ENCODE measurements at places on chromosomes 12 and 14.

DNA sequence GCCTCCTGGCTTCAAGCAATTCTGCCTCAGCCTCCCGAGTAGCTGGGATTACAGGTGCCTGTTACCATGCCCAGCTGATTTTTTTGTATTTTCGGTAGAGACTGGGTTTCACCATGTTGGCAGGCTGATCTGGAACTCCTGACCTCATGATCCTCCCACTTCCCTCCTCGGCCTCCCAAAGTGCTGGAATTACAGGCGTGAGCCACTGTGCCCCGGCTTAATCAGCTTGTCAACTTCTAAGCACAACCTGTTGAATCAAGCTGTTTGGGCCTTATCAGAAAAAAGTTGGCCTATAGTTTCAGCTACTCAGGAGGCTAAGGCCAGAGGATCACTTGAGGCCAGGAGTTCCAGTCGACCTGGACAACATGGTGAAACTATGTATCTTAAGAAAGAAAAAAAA is 7.9 kb downstream of the MARK3 start:
- no peak for DNase-seq

GRCh38 chr12:51534216-51535074 is 56.6 kb upstream of the SCN8A start:
- no peak for DNase-seq

DNA sequence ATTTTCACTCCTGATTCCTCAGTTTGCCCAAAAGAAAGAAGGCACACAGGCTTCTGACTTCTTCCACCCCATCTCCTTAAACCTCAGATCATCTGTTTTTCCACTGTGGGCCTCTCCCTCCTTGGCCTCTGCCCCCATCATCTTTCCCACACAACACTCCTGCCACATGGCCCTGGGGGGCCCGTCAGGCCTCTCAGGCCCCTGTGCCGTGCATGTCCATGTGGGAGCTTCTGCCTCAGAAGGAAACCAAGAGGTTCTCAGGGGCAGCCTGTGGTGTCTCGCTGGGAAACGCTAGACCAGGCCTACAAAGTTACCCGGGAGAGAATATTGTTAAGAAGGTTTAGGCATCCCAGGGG is 8.0 kb downstream of the KLHL33 start:
- DNase-seq: no peak

DNA sequence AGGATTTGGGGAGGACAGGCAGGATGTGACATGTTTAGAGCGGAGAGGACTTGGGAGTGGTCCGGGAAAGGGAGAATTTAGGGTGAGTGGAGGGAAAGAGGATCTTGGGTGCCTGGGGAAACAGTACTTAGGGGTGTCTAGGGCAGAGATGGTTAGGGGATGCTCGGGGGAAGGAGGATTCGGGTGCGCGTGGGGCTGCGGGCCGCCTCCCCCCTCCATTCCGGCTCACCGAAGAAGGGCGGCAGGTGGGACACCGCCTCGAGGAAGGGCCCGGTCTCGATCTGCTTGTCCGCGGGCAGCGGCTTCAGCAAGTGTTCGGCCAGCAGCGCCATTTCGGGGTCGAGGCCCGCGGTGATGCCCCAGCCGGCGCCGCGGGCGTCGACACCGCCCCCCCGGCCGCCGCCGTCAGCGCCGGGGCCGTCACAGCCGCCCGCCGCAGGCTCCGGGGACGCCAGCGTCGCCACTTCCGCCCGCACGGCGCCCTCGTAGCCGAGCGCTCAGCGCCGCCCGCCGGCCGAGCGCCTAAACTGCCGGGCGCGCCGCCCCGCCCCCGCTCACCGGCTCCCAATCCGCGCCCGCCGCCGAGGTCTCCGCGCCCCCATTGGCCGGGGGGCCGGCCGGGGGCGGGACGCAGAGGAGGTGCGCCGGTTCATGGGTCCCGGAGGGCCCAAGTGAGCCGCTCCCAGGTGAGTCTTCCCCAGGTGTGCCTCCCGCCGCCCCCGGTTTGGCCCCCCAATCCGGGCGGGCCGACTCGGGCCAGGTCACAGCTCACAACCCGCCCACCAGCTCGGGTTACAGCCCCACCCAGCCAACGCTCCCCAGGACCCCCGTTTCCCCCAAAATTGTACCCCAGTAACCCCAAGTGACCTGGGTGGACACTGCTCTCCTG is at the start of gene GLTP:
Gene GLTP, minus strand, starts transcription at position 499 of the 889 bp plus-strand sequence. Its CDS starts 167 bp downstream, at position 332.
- DNase-seq: peak; percentile 58

DNA sequence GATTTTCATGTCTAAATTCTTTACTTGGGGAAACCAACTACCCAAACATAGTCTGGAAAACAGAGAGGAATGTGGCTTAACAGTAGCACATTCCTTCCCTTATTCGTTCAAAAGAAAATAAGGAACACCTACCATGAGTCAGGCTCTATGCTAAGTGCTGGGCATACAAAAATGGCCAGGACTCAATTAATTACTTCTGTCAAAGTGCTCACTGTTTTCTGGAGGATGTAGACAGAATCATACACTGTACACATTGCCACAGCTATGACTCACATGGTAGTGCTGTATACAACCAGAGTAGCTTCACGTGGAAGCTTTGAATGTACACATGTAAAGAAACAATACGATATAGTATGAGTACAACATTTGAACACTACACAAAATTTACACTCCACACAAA is 50.1 kb downstream of the SLC25A21 start:
- DNase-seq: no peak

GRCh38 chr14:38279572-38279971 is 23.7 kb upstream of the CLEC14A start:
- DNase-seq: no peak

- DNase-seq: no peak
These were observed 7.8 kb downstream of the PPP2R3C start for GRCh38 chr14:35114036-35114435.

GRCh38 chr12:101493556-101493955 is 18.4 kb downstream of the SPIC start:
- DNase-seq: no peak

GRCh38 chr14:90692061-90692460 is 124.2 kb downstream of the TTC7B start:
- no peak for DNase-seq

DNA sequence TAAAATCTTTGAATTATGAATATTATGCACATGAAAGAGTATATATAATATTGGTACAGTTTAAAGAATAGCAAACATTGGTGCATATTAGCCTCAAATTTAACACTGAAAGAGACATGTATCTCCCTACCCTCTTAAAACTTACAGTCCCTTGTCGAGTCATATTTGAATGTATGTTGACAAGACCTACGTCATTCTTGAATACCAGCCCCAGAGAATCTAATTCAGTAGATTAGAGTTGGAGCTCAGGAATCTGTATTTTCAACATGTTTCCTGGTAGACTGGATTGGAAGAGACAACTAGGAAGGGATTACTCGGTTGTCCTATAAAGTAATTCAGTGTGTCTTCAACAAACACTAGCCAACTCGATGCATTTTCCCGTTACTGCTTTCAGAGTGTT is 104.8 kb downstream of the PDE3A start:
- DNase-seq: no peak

GRCh38 chr12:12890543-12891079 is 751 bp upstream of the GPRC5A start:
- peak; percentile 89 for DNase-seq

- DNase-seq: no peak
These were observed 20.0 kb downstream of the RBMS2 start for GRCh38 chr12:56541631-56542030.

GRCh38 chr14:85175556-85175955 is 354.4 kb upstream of the FLRT2 start:
- DNase-seq: no peak

GRCh38 chr14:89303456-89304435 is 113.3 kb downstream of the FOXN3 start:
- DNase-seq: no peak

DNA sequence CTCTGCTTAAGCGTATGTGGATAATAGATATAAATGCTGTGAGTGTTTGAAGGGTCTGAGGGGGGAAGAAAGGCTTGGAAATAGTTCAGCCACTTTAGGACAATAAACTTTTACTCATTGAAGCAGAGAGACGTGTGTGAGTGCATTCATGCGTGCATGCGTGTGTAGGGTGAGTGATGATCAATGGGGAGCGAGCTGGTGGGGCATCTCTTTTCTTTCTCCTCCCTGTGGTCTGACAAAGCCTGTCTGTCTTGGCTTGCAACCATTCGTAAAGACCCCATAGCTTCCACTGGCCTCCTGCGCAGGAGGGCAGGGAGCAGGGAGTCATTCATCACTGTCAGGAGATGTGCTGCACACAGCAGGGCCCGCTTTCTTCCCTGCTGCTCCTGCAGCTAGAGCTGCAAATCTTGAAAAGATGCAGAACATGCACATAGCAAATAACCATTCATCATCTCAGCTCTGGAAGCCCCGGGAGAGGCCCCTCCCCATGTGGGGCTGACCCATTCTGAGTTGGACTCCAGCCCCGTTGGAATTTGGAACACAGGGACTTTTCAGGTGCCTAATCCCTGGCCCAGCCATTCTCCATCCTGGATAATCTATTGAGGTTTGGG is 223.2 kb downstream of the PPM1H start:
- no peak for DNase-seq

DNA sequence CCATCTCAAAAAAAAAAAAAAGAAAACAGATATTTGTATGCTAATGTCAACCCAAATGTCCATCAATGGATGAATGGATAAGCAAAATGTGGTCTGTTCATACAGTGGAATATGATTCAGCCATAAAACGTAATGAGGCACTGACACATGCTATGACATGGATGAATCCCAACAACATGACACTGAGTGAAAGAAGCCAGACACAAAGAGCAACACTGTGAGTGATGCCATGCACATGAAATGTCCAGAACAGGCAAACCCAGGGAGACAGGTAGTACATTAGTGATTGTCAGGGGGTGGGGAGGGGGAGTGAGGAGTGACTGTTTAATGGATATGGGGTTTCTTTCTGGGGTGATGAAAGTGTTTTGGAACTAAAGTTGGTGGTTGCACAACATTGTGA is 50.2 kb downstream of the ARL6IP4 start:
- no peak for DNase-seq

DNA sequence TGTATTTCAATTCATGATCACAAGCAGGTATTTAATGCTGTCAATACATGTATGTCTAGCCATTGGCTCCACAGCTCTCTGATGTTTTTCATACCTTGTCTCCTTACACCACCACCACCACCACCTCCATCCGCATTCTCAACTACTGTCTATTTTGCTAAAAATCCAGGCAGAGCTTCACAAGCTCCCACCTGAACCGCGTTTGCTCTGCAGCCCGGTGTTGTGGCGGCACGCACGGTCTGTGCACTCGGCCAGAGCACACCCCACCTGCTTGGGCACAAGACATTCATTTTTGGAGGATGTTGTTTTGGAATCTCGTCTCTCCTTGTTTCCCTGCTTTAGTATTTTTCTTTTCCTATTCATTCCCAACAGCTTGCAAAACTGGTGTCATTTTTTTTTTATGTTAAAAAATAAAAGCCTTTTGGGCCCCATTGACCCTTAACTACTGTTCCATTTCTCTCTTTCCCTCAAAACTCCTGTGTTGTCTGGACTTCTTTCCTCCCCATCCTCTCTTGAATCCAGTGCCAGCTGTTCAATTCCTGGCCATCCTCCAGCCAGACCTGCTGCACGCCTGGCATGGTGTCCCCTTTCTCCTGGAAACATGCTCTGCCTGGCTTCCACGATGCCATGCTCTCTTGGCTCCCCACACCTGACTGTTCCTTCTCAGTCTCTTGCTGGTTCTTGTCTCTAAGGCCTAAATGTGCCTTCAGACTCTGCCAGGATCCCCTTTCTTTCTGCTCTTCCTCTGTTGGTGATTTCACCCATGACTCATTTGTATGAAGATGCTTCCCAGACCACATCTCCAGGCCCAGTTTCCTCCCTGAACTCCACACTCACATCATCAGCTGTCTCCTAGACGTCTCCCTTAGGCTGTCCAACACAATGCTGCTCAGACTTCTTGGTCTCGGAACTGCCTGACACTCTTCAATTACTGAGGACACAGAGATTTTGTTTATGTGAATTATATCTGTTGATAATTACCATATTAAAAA is 37.9 kb downstream of the PIWIL1 start:
- no peak for DNase-seq

GRCh38 chr14:64605926-64606685 is 56.3 kb downstream of the PPP1R36 start:
- no peak for DNase-seq
